ENCODE measurements at places on chromosomes 2 and 18.

- H3K27me3 ChIP-seq, result no peaks in the 10 kb centered on the region
- H3K27ac ChIP-seq, result no peak overlapping the region
- no peaks in the 10 kb centered on the region for H3K36me3 ChIP-seq
- no peak overlapping the region for H3K4me3 ChIP-seq
These were observed 162.8 kb downstream of the ZNF407 start for GRCh38 chr18:74760436-74760835.

- no peak for DNase-seq
- H3K36me3 ChIP-seq, result no peaks in the 10 kb centered on the region
- H3K4me1 ChIP-seq, result no peaks in the 10 kb centered on the region
These were observed 14.0 kb upstream of the COL6A3 start for GRCh38 chr2:237427769-237428506.

DNA sequence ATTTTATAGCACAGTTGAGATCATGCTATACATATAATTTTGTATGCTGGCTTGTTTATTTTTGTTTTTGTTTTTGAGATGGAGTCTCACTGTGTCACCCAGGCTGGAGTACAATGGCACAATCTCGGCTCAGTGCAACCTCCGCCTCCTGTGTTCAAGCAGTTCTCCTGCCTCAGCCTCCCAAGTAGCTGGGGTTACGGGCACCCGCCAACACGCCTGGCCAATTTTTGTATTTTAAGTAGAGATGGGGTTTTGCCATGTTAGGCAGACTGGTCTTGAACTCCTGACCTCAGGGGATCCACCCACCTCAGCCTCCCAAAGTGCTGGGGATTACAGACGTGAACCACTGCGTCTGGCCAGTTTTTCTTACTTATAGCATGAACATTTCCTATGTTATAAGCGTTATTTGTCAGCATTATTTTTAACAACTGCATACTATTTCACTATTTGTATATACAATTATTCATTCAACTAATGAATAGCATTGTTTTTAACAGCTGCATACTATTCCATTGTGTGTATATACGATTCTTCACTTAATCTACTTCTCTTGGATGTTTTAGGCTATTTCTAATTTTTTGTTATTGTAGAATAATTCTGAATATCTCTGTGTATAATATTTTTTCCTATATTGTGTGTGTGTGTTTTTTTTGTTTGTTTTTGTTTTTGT is 3.5 kb downstream of the EHD3 start:
- no peaks in the 10 kb centered on the region for H3K4me1 ChIP-seq
- H3K36me3 ChIP-seq, result no peaks in the 10 kb centered on the region
- no peak overlapping the region for H3K4me3 ChIP-seq
- H3K27me3 ChIP-seq, result no peaks in the 10 kb centered on the region

DNA sequence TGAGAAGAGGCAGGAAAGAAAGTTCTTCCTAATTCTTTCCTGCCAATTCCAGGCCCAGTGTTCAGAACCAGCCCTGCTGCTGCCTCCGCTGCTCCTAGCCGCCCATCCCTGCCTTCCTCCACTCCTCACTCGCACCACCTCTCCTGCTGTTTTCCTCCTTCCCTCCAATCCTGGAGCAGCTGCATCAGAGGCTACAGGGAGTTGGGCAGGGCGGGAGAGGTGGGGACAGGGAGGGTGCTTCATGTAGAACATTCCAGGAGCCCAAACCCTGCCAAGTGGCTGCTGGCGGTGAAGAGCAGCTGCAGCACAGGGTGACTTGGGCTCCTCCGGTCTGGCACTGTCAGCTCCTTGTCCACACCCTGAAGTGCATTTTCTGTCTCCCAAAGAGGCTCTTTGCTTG is 176.3 kb downstream of the TNS1 start:
- peaks cover 4% of the 10 kb centered on the region for H3K36me3 ChIP-seq
- no peak overlapping the region for H3K27ac ChIP-seq
- H3K4me1 ChIP-seq, result no peaks in the 10 kb centered on the region
- H3K4me3 ChIP-seq, result no peak overlapping the region
- H3K27me3 ChIP-seq, result no peaks in the 10 kb centered on the region
- peak; percentile 17 for DNase-seq

GRCh38 chr18:57749604-57749970 is 53.5 kb downstream of the ATP8B1 start:
- H3K36me3 ChIP-seq, result peaks cover 20% of the 10 kb centered on the region
- peak overlapping the region; percentile 44 for H3K27ac ChIP-seq
- DNase-seq, result no peak
- H3K27me3 ChIP-seq, result no peaks in the 10 kb centered on the region
- H3K4me1 ChIP-seq, result peaks cover 8% of the 10 kb centered on the region

Measured in small intestine (tissue), 16 donors.